ENCODE measurements at places on chromosomes 5 and 9.

- DNase-seq: no peak
These were observed 26.0 kb downstream of the NDUFS6 start for GRCh38 chr5:1827025-1827885.

- no peak for DNase-seq
These were observed 473.0 kb downstream of the EBF1 start for GRCh38 chr5:158626718-158627117.

DNA sequence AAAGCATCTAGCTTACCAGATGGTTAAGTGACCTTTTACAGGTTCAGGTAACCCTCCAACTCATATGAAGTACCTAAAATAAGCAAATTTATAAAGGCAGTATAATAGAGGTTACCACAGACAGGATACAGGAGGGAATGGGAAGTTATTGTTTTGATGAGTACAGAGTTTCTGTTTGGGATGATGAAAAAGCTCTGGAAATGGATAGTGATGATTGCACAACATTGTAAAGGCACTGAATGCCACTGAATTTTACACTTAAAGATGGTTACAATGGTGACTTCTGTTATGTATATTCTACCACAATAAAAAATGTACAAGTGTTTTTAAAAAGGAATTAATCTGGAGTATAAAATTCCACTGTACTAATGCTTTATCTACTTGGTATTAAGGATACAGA is 75.0 kb upstream of the NIPBL start:
- DNase-seq: no peak

GRCh38 chr5:116892993-116893392 is 318.4 kb upstream of the SEMA6A start:
- DNase-seq: no peak

DNA sequence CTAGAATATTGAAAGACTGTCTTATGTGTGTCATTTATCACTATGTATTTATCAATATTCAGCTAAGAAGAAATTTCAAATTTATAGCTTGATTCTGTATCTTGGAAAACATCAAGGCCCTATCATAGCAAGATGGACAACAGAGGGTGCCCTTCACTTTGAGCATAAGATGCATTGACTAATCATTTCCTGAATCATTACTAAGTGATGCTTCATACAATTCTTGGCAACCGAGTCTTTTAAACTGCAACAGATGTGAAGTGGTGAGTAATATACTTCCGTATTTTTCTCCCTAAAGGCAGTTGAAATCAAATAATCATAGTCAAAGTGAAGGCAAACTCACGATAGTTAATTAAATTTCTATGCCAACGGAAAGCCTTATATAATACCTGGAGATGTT is 318.6 kb upstream of the RGMB start:
- no peak for DNase-seq
